ENCODE measurements at places on chromosomes 5 and 9.

DNA sequence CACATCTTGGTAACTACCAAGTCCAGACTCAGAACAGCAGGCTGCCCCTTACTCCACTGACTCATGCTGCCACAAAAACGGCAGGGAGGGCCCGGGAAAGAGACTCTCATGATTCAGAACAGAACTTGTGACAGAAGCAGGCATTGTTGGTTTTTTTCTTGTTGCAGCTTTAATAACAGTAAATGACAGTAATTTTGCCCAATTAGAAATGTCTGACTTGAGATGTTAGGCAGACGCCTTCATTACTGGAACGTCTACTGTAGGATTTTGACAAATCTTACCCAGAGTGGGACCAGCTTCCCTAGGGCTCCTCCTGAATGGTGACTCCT lies 77.9 kb downstream of the SEMA5A start:
- peak; percentile 54 for DNase-seq

DNA sequence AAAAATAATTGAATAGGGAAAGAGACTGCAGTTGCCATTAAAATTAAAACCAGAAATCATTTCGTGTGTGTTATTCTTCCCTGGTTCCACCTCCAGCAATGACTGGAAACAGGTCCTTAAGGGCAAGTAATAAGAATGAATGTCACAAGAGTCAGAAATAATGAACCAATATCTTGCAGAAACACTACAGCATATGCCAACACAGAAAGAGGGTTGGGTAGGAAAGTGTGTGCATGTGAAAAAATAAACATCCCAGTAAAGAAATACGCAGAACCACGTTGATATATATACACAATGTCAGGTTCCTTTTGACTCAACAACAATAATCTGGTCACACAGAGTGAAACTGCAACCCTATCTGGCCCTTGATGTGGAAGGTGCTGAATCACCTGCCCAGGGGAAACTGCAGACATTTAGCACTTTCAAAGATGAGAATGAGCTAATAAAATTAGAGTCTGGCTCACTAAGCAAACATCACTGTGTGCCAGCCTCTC lies 15.0 kb downstream of the HMHB1 start:
- DNase-seq: no peak

DNA sequence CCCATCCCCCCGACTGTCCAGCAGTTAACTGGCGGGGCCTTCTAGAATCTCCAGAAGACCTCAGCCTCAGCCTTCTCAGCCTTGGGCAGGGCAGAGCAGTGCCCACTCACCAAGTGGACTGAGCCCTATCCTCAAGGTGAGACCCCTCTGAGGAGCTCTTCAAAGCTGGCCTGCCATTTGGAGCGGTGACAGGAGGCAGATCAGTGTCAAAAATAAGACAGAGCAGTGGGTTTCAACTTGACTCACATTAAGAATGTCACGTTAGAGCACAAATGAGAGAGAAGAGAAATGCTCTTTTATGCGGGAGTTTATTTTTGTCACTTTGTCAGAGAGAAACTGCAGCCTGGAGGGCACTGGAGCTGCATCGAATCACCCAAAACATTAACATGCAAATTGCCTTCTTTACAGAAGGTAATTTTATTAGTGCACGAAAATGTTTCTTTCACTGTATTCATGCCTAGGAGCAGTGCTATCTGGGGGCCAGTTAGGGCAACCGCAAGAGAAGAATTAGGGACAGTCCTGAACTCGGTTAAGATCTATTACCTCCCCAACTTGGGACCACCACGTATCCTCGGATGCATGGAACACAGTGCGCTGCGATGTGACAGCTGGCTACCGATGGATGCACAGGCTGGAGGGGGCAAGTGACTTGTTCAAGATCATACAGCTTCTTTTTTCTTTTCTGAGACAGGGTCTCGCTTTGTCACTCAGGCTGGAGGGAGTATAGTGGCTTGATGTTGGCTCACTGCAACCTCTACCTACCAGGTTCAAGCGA lies 188.5 kb downstream of the DAB2IP start:
- peak; percentile 32 for DNase-seq

GRCh38 chr5:55481293-55481855 lies 53.4 kb downstream of the PLPP1 start:
- no peak for DNase-seq

DNA sequence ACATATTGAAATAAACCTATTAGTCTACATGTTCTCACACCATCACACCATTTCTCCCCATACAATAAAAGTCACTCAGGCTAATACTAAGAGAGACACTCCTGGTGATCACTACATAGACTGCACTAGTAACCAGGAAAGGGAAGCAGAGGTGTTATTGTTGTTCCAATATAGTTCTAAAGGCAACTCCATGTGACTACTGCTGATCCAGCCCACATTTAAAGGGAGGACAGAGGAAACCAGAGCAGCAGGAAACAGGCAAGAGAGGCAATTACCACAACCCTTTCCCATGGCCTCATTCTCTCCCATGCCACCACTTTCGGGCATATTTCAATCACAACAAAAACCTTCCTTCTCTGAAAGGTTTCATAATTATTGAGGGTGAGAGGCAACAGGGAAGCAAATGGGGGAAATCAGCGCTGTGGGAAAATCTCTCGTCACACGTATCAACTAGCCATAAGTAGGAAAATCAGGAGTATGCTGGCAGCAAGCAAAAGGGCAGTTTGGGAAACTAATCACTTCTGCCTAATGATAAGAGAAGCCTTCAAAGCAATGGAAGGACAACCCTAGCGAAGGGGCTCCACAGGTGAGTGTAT lies 1.8 kb downstream of the UBAP2 start:
- peak; percentile 45 for DNase-seq

DNA sequence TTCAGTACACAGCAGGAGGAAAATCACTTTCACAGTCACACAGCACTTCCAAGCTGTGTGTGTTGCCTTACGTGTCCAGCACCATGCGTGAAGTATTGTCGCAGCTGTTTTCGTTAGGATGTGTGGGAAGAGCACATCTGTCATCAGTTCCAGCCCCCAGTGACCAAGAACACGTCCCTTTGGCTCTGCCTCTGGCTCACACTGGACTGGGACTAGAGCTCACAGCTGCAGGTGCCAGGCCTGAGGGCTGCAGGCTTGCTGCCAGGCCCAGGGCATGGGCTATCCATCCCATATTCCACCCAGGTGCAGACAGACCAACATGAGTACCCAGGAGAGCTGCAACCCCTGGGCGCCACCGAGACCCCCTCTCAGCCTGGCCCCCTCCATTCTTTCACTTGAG lies 60.5 kb upstream of the ANKRD33B start:
- no peak for DNase-seq

DNA sequence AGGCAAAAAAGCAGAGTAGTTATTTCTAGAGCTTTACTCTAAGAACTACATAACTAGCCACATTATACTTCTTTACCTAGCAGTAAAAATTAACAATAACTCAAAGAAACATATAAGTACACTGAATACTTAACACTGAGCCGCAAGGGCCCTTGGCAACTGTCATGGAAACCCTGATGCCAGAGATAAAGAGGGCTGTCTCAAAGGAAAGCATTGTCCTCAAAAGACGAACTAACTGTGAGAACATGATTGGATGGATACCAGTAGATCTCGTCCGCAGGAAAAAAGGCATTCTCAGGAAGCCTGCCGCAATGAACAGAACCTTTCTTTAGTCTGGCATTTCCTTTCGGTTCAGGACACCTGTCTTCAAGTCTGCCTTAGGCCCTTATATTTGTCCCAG lies 379.0 kb upstream of the SLC30A5 start:
- DNase-seq: no peak

DNA sequence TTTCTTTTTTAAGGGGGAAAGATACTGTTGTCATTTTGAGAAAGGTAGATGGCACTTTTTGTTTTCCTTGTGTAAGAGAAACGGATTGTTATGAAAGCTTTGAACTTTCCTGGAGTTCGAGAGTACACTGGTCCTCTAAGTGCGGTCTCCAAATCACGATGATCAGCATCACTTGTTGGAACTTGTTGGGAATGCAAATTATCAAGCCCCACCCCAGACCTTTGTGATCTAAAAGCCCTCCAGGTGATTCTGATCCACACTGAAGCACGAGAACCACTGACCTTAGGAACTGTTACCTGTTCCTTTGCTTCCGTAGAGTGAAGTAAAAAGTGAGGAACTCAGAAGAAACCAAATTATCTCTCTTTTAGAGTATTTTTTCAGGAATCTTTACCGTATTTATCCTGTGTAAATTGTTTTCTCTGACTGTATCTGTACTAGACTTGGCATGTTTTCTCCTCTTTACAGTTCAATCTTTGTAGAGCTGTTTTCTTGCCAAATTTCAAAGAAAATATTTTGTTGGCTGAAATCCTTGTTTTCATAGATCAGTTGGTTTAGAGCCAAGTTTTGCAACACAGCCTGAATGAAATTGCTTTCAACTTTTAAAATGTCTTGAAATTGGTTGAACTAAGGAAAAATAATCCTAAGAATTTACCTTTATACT lies 4.0 kb downstream of the MAT2B start:
- DNase-seq: no peak

DNA sequence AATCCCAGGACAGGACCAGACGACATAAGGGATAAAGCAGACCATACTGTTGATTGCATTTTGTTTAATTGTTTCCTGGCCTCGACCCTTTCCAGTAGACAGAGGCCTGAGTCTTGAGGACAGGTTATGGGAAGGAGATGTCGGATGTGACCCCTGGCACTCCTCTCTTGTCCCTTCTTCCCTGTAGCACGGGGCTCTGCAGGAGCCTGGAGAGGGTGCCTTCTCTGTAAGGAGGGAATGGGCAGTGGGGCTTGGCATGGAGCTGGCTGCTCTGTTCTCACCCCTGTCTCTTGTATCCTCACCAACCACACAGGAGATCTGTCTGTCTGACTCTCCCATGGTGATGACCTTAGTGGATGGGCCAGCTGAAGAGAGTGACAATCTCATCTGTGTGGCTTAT lies 40.1 kb upstream of the SLC2A8 start:
- no peak for DNase-seq

- DNase-seq: no peak
Measured at GRCh38 chr5:53011233-53011632, 22.1 kb downstream of the ITGA2 start.

DNA sequence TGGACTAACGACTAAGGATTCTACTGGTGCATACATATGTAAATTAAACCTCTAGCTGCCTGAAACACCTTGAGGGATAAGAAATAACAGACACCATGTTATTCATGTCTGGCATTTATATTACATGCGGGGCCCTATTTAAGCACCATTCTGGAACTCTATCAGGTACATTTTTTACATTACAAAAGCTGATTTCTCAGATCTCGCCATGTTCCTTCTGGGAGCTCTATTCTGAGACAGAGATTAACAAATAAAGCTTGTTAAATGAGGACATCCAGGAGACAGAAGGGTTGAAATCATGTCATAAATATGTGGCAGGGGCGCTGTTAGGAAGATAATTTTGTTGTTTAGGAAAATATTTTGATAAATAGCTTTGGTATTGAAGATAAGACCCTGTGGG lies 93.4 kb upstream of the SLIT3 start:
- no peak for DNase-seq

GRCh38 chr5:137989419-137989818 lies 43.5 kb downstream of the FAM13B start:
- DNase-seq: no peak

GRCh38 chr5:75049456-75050351 lies 2.7 kb downstream of the GCNT4 start:
- peak; percentile 89 for DNase-seq

GRCh38 chr5:34061993-34062392 lies 19.0 kb upstream of the C1QTNF3 start:
- DNase-seq: no peak

DNA sequence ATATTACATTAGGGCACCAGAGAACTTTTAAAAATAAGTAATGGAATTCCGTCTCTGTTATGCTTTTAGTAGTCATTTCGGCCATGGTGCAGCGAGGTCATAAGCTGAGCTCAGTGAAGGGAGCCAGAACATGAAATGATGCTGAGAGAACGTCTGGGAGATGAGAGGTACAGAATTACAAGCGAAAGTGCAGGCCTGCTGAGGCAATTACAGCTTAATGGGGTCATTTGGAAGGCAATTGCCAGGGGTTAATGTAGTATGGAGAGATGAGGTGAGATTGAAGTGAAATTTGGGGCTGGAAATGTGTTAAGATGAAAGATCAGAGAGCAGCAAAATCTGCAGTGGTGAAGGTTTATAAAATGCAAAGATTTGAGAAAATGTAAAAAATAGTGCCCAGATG lies 96.5 kb downstream of the PBX3 start:
- DNase-seq: no peak

- DNase-seq: no peak
Measured at GRCh38 chr5:177982956-177983355, 13.1 kb downstream of the PROP1 start.

DNA sequence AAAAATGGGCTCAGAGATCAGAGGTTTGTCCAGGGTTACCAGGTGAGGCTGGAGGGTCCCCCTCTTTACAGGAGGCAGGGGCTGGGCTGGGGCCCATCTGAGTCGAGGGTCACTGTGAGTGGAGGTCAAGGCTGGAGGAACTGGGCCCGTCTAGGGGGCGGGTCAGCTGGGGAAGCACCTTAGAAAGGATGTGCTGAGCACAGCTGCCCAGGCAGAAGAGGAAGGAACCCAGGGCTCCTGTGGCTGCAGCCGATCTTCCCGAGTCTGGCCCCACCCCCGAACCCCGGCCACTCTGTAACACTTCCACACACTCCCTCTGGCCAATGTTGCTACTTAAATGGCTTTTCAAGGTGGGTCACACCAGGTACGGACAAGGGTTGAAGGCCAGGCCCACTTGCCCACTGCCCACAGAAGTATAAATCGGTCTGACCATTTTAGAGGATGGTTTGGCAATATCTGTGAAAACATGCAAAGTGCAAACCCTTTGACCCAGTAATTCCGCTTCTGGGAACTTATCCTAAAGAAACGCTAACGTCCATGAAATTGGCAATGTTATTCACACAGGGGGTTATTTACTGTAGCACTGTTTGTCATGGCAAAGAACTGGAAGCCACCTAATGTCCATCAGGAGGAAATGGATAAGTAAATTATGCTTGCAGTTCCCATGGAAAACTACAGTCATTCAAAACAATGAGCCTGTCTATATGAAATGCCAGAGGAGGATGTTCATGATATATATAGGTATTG lies 30.5 kb upstream of the EEIG1 start:
- DNase-seq: no peak
